ENCODE measurements at places on chromosomes 12 and 14.

DNA sequence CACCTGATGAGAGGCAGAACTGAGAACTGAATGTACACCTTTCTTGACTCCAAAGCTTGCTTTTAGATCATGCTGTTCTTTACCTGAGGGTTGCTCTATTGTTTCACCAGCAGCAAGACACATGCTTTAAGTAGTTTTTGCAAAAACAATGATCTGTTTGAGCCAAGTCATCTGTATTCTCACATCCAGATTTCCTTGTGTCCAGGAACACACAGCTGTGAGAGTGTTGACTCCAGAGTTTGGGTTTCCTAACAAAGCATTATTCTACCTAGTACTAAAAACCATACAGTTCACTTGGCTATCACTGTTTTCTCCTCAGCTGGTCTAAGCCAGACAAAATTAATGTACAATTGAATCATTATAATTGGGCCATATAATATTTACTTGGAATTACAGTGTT is 120.4 kb downstream of the STAB2 start:
- DNase-seq, result no peak

- DNase-seq, result no peak
These were observed 280.4 kb upstream of the GRIP1 start for GRCh38 chr12:66959276-66959675.

- no peak for DNase-seq
These were observed 82.3 kb upstream of the RIN3 start for GRCh38 chr14:92431199-92431725.

GRCh38 chr12:88267630-88268029 is 125.5 kb downstream of the TMTC3 start:
- no peak for DNase-seq

- DNase-seq, result no peak
These were observed 147.9 kb downstream of the ETV6 start for GRCh38 chr12:11797317-11797913.

GRCh38 chr12:114508529-114509129 is 102.7 kb upstream of the TBX5 start:
- DNase-seq, result peak; percentile 52

GRCh38 chr12:94582591-94582990 is 67.8 kb downstream of the TMCC3 start:
- no peak for DNase-seq

- DNase-seq, result peak; percentile 60
These were observed 1.4 kb downstream of the FIGNL2 start for GRCh38 chr12:51846911-51847642.

DNA sequence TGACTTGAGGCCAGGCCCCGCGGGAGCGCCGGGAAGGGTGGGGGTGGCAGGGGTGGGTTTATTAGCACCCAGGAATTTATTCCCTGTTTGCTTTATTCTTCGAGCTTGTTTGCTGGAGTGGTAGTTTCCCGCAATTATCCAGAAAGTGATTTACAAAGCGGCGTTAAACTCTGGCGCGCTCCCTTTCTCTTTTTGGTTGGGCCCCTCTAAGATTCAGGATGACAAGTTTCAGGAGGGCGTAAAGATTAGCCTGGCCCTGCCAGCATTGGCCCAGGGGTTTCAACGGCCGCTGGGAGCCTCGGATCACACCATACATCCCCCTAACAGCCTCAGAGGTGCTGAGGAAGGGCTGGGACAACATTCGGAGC is 444 bp upstream of the NKX2-8 start:
- DNase-seq, result no peak

DNA sequence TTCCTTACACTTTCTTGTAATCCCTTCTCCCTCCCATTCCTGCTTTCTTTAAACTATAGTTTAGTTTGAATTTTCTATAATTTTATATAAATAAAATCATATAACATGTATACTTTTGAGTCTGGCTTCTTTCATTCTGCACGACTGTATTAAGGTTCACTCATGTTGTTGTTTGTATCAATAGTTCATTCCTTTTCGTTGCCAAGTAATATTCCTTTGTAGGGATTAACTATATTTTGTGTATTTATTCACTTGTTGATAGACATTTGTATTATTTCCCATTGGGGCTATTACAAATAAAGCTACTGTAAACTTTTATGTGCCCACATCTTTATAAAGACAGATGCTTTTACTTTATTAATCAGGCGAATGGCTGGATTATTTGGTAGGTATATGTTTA is 39.4 kb upstream of the TBC1D15 start:
- DNase-seq, result no peak

DNA sequence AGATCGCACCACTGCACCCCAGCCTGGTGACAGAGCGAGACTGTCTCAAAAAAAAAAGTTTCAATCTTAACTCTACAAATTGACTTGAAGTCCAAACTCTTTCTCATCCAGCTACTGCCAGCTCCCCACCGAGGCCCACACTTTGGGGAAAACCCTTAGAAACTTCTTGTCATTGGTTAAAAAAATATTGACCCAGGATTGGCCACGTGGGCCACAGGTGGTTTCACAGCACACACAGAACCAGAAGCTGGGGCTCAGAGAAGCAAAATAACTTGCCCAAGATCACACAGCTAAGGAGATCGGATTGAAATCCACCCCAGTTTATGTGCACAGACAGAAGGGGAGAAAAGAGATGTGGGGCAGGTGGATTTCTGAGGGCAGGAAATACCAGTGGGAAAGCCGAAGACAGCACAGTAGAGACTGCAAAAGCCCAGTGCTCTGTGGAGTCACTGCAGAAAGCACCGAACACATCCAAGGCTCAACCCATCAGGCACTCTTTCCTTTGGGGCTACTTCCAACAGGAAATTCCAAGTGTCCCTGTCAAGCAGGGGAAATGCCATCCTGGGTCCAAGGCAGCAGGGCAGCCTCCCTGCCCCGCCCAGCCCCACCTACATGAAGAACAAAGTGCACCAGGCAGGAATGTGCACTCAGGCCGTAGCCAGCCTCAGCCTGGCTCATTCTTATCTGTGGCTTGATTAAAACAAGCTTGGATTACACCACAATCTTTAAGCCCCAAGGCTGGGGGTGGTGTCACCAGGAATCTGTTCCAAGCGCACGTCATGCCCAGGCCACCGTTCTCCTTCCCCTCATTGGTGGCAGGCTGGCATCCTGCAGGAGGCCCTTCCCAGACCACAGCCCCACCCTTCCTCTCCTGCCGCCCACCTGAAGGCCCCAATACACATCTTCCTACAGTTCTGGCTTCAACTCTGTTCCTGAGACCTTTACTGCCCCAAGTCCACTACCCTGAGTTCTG is 72.5 kb downstream of the ITPK1 start:
- no peak for DNase-seq

DNA sequence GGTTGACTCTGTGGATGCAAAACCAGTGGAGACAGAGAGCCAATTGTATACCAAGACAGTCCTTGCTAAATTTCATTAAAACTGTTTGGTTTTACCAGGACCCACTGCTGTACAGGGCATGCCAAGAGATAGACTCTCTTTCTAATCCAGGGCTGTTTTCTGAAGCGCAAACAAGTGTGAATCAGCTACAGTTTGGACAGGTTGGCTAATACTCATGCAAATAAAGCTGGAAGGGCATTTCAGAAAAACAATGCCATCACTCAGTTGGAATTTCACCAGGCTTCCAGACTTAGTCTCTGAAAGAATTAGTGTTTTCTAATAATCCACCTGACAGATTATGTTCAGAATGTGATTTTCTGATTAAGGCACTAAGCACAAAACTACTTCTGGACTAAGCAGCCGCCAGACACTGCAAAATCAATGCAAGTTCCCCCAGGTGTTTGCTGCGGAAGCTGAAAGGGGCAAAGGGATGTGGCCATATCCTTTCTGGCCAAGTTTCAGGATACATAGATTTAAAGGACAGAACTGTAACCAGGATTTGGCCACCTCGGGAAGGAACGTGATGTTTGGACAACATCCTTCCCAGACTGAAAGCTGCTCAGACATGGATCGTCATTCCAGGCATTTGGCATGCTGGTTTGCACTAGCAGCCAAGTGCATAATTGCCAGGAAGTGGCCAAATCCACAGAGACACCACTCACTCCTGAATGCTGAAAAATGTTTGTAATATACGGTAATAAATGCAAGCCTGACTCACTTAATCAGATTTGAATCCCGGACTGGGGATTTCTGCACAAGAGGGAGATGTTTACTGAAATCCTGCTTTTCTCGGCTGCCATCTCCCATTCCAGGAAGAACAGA is 32.0 kb upstream of the CDKN3 start:
- no peak for DNase-seq

- DNase-seq, result no peak
These were observed 62.6 kb downstream of the PDZRN4 start for GRCh38 chr12:41250748-41251147.

- no peak for DNase-seq
These were observed 174.4 kb downstream of the PDZRN4 start for GRCh38 chr12:41362510-41362909.

- no peak for DNase-seq
These were observed 23.3 kb downstream of the NINJ2 start for GRCh38 chr12:639988-640387.

DNA sequence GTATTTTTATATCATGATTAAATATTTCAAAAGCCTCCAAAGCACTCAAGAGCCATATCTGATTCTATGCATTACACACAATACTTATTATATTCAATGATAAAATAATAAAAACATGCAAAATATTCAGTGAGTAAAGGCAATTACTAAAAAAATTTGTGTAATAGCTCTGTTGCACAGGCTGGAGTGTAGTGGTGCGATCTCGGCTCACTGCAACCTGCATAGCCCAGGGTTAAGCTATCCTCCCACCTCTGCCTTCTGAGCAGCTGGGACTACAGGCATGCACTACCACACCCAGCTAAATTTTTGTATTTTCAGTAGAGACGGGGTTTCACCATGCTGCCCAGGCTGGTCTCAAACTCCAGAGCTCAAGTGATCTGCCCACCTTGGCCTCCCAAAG is 45.4 kb downstream of the SBNO1 start:
- DNase-seq, result no peak

GRCh38 chr12:57576613-57577160 is 14.3 kb upstream of the PIP4K2C start:
- DNase-seq, result no peak

DNA sequence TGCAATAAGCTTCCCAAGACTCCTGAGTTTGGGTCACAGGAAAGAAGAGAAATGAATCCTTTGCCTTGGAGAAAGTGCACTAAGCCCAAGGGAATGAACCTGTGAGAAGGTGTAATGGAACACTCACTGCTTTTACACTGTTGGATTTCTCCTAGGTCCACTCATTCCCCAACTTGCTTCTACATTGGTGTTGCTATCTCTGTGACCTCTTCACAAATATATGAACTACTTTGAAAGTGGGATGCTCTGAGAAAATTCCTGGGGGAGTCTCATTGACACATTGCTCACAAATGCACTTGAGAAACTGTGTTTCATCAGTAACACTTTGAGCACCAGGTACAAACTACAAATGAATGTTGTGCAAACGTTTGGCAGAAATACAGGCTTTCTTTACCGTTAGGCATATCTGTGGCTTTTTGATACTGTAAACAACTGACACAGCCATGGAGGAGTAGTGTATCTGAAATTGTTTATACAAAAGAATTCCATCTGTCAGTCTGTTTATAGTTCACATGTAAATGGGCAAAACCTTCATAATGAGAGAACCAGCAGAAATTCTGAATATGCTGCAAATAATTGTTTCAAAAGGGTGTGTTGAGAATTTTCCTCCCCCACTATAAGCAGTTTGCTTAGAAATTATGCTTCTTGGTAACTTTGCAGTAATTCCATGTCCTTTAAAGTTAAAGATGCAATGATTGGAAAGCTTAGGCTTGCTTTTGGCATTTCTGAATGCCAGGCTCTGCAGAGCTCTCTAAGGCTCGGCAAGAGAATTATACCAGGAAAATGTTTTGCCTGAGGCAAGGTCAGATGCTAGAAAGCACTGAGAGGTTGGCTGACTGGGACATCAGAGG is 348.5 kb upstream of the DDHD1 start:
- DNase-seq, result no peak

GRCh38 chr12:37565112-37565511 is 751.5 kb upstream of the ALG10B start:
- DNase-seq, result no peak

DNA sequence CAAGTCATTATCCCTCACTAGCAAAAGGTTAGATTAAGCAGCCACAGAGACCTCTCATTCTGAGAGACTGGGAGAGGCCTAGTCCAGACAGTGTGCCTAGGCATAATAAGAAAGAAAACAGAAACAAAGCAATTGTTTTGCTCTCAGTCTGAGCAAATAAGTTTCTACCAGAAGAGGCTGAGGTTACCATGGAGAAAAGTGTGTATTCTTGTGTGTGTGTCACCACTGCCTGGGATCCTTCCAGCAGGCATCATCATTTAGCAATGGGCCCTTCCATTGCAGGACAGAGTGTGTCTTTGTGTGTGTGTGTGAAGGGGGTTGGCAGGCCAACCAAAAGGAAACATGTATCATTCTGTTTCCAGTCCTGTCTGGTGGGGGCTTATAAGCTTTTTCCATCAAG is 3.7 kb downstream of the EFS start:
- DNase-seq, result no peak

DNA sequence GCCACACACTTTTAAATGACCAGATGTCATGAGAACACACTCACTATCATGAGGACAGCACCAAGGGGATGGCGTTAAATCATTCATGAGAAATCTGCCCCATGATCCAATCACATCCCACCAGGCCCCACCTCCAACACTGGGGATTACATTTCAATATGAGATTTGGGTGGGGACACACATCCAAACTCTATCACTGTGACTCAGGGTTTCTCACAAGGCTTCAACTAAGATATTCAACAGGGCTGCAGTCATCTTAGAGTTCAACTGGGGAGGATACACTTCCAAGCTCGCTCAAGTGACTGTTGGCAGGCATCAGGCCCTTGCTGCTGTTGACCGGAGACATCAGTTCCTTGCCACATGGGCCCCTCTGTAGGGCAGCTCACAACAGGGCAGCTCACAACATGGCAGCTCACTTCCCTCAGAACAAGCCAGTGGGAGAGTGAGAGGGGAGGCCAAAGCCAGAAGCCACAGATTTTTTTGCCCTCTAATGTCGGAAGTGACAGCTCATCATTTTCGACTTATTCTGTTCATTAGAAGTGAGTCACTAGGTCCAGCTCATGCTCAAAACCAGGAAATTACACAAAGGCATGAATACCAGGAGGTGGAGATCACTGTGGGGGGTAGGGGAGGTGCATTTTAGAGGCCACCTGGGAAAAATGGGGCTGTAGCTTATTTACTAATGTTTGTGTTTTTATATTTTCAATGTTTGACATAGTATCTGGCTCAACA is 50.8 kb upstream of the PTHLH start:
- no peak for DNase-seq

GRCh38 chr12:5459051-5459782 is 27.3 kb downstream of the NTF3 start:
- no peak for DNase-seq

GRCh38 chr12:125402874-125403789 is 337.9 kb downstream of the AACS start:
- no peak for DNase-seq

DNA sequence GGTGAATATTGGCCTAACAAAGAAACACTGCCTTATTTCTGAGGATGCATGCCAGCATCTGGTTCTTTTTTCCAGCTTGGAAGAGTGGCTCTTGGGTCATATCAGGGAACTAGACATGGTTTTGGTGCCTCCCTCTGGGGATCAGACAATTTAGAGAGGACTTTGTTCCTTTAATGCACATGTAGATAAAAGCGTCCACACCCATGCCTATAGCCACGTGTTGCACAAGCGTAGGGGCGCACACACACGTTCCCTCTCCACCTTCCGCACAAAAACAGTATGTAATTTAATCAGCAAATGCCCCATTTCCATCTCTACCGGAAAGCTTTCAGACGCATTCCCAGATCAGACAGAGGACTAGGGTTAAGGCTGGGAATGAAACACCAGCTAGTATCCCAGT is 61.7 kb upstream of the RIC8B start:
- no peak for DNase-seq

Measured in stimulated activated CD4-positive, alpha-beta T cell treated with anti-CD3 and anti-CD28 coated beads, Interleukin-4, amount 100 ng/mL, for 1 hour (primary cell).